ENCODE measurements at places on chromosomes 4 and X.

GRCh38 chrX:114970806-114971205 lies 46.6 kb downstream of the IL13RA2 start:
- no peak for DNase-seq

GRCh38 chr4:178037459-178038214 lies 595.4 kb upstream of the AGA start:
- no peak for DNase-seq

DNA sequence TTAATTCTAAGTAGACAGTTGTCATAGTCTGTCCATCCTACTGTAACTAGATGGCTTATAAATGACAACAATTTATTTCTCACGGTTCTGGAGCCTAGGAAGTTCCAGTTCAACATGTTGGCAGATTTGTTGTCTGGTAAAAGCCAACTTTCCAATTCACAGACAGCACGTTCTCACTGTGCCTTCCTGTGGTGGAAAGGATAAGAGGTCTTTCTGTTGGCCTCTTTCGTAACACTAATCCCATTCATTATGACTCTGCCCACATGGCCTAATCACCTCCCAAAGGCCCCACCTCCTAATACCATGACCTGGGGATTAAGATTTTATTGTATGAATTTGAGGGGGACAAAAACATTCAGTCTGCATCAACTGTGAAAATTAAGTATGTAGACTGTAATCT lies 83.2 kb downstream of the GALNTL6 start:
- no peak for DNase-seq

- DNase-seq = no peak
Observed at GRCh38 chrX:119194621-119195020, 41.5 kb upstream of the PGRMC1 start.

GRCh38 chr4:149311076-149311475 lies 504.6 kb downstream of the IQCM start:
- no peak for DNase-seq

DNA sequence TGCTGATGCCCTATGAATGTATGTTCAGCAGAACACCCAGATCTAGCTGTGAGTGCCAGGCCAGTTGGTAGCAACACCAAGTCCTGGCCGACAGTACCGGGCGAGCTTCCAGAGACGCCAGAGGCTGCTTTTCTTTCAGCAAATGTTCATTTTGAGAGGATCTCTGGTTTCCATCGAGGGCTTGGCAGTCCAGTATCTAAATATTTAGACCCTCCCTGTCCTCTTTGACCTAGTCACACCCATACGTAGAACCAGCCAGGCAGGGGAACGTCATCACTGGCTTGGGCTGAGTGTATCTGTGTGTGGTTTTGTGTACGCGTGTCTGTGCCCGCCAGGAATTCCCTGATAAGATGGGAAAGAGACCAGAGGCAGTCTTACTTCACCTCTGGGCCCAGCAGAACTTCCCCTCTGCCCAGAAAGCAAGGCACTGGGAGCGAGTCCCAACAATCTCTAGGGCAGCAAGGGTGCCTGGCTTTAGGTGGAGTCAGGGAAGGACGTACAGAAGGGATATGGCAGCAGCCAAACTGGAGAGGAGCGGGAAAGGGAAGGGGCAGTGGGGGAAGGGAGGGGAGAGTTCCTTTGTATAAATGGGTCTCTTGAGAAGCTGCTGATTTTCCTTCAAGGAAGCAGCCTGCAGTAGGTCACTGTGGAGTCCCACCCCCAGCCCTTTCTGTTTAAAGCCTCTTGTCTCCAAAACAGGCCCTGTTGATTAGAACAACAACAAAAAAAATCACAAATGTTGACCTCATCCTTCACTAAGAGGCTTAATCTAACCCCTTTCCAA lies 15.0 kb upstream of the ELF4 start:
- no peak for DNase-seq

- DNase-seq = no peak
Observed at GRCh38 chrX:129634541-129634940, 20.2 kb downstream of the APLN start.

DNA sequence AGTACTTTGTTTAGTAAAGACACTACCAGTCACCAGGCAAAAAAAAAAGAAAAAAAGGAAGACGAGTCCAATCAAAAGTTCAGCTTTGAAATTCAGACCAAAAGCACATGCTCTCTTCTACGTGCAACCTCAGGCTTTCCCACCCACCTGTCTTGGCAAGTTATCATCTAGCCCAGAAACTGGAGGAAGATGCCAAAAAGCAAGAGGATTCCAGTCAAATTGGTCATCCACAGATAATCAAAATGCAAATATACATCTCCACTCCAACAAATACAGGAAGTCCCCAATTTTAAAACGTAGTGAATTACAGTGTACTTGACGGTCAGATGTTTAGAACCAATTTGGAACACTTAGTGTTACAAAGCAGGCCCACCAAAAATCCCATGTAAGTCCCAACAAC lies 96.5 kb downstream of the PALLD start:
- DNase-seq = no peak

GRCh38 chr4:184728858-184729257 lies 5.0 kb downstream of the CENPU start:
- no peak for DNase-seq

DNA sequence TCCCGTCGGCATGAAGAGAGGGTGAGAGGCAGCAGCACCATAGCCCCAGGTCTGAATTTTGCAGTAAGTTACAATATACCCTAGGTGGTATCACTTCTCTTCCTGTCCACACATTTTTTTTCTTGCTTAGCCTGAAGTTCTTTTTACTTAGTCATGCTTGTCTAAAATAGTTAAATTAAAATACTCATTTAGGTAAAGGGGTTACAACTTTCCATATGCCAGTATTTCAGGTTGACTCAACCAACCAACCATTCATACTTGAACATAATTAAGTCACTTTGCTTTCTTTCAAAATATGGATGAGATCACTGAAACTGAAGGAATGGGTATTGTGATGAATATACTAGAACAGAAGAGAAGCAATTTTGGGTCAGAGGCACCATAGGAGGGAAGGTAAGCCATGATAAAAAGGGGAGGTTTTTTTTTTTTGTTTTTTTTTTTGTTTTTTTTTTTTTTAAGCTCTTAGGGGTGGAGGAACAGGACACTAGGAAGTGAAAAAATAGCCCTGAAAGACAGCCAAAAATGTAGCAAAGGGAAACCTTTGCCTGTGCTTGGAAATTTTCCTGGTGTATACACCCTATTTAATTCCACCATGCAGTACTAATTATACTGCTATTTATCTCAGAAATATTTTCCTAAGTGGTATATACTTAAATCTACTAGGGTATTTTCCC lies 41.8 kb downstream of the RPS6KA3 start:
- no peak for DNase-seq

DNA sequence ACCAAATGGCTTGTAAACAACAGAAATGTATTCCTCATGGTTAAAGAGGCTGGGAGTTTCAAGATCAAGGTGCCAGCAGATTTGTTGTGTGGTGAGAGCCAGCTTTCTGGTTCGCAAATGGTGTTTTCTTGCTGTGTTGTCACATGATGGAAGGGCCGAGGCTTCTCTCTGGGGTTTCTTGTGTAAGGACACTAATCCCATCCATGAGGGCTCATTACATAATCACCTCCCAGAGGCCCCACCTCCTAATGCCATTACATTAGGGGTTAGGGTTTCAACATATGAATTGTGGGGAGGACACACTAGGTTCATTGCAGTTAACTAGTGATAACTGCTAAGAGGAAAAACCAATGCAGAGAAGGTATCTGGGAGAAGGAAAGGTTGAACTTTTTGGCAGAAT lies 103.5 kb upstream of the ENPEP start:
- no peak for DNase-seq

- DNase-seq = no peak
Observed at GRCh38 chr4:40225497-40225896, 28.7 kb downstream of the RHOH start.

- DNase-seq = no peak
Observed at GRCh38 chrX:150897421-150898320, 797 bp downstream of the CD99L2 start.

- DNase-seq = no peak
Observed at GRCh38 chr4:31539284-31540069, 819.3 kb downstream of the PCDH7 start.

DNA sequence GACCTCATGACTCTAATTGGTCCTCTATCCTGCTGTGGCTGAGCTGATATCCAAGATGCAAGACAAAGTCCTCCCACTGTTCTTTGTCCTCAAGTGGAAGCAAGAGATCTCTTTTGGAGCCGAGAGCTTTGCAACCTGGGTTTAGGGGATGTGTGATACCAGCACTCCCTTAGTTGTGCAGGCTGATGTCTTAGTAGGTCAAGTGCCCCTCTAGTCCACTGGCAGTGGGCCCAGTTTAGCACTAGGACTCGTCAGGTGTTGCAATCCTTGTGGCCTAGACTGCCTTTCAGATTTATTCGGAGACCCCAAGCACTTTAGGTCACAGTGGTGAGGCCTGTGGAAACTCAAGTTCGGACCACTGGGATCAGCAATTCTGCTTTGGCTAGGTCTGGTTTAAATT lies 64.0 kb downstream of the GPRASP3 start:
- DNase-seq = no peak

DNA sequence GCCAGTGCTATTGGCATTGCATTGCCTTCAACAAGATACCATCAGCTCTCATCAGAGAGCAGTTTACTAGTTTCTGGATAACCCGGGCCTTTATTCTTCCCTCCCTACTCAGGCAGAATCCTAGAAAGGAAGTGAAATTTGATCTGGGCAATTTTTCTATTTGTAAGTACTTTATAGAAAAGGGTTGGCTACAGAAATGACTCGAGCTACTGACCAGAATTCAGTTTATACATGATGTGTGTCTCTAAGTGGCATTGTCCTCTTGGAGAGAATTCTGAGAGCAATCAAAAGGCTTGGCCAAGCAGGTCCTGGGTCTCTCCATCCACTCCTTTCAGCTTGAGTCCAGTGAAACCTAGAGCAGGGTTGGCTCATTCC lies 192.7 kb upstream of the LEF1 start:
- no peak for DNase-seq

DNA sequence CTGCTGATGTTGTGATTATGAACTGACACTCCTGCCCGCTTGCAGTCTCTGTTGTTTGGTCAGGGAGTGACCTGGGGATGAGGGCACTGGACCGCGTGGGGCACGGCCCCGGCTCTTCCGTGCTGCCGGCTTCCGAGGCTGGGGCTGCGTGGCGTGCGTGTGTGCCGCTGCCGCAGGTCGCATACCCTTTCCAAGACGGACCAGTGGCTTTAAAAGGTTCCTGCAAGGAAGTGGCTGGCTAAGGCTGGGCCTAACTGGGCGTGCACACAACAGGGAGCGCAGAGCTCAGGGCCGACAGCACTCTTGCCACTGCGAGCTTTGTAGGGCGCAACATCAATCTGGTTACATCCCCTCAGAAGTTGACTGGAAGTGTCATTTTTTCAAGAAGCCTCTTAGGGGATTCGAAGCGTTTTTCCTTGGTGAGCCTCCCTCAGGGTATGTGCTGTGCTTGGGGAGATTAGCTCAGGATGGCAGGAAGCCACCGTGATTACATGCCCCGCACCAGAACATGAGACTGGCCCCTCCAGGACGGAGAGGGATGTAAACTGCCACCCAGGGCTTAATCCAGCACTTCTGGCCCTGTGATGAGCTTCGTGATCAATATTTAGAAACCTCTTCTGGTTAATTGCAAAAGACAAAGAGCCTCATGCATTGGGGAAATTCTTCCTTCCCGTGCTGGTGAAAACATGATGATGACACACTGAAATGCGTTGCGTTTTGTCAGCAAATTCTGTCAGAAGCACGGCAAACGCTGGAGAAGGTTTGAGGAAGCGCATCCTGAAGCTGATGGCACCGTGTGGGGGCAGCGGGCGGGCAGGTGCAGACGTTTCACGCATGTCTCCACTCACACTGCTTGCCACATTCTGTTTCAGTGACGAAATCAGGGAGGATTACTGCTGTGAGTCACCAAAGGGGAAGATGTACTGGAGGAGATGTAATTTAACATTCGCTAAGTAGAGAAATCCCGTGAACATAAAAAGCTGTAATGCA lies 11.1 kb downstream of the MAEA start:
- no peak for DNase-seq

DNA sequence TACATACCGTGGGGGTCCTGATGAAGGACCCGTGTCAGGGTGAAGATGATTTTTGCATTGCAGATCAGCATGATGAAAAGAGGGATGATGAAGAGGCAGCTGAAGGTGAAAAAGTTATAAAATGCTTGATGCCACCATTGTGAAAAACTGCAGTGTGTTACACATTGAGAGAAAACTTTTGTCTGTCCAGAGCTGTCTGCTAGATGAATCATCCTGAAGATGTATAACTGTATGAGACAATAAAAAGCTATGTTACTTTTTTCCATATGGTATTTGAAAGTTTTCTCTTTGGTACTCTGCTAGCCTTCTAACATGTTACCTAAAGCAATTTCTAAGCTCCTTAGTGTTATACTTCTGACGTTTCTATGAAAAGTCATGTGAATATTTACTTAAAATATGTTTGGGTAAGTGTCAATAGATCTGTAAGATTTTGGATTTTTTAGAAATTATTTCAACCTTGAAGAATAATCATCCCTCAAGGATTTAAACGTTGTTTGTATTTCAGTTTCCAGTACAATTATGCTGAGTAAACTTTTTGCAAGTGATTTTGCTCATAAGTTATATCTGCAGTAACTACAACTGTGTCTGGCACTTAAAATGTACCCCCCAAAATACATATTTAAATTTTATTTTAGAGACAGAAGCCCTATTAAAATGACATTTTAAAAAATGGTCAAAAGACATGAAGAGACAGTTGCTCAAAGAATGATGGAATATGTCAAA lies 9.5 kb downstream of the GNRHR start:
- DNase-seq = no peak
